ENCODE measurements at places on chromosomes 5 and 9.

DNA sequence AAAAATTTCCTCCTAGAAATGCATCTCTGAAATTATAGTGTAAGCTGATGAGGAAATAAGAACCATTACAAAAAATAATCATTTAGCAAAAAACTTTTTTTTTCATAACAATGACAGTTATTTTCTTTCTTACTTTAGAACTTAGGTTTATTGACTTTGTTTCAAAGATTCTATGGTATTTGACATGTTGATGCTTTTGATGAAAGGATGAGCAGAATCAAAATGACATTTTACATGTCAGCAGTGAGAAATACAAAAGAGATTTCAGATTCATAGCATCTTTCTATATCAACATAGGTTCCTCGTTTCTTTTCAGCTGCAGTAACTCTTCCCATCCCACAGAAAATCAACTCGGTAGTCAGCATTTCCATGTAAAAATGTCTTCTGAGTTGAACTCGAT is 1226.6 kb upstream of the C9orf72 start:
- no peak for DNase-seq

- DNase-seq: no peak
These were observed 85.7 kb upstream of the RUFY1 start for GRCh38 chr5:179464631-179465030.

DNA sequence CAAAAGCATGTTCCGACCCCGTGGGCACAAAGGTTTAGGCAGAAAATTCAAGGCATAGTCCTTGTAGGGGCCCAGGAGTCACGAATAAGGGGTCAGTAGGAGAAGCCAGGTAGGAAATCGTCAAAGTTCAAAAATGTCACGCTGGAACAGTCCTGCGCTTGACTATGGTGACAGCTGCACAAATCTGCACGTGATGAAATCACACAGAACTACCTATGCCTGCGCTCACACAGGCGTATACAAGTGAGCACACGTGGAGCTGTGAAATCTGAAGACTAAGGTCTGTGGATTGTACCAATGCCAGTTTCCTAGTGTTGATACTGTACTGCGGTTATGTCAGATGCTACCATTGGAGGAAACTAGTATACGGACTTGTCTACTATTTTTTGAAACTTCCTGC is 303.1 kb upstream of the PANK3 start:
- DNase-seq: no peak

- no peak for DNase-seq
These were observed 51.3 kb downstream of the TNFSF15 start for GRCh38 chr9:114754581-114754980.

DNA sequence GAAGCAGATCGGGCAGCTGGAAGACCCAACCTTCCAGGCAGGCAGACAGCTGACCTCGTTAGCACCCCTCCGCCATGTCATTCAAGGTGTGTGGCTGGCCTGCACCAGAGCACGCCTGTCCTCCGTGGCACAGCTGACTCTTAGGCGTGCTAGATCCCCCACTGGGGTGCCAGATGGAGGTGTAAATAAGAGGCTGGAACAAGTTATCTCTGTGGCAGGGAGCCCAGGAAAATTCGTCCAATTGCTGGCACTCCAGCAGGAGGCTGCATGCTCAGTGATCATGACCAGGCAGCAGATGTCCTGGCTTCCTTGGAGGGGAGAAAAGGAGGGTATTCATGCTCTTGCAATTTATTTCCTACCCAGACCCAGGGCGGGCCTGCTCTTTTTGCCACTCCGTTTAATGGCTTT is 7.8 kb upstream of the ALDOB start:
- DNase-seq: peak; percentile 40

GRCh38 chr5:1771149-1772065 is 28.2 kb downstream of the MRPL36 start:
- DNase-seq: no peak

GRCh38 chr5:148467958-148468357 is 84.2 kb downstream of the FBXO38 start:
- DNase-seq: no peak

DNA sequence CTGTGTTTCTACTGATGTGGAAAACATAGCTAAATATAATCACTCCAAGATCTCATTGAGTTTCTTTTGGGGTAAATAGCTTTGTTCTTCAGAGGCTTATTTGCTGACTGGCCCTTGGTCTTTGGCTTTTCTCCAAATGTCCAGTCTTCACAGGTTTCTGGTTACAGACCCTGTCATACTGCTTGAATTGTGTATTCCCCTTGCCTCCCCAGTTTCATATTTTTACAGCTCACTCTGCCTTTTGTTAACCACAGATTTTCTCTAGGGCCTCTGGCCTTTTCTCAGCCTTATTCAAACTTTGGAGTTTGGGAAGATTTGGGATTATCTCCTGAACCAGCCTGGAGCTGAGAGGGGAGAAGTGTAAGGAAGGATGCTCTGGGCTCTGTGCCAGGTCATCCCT is 23.9 kb downstream of the ISOC1 start:
- no peak for DNase-seq

DNA sequence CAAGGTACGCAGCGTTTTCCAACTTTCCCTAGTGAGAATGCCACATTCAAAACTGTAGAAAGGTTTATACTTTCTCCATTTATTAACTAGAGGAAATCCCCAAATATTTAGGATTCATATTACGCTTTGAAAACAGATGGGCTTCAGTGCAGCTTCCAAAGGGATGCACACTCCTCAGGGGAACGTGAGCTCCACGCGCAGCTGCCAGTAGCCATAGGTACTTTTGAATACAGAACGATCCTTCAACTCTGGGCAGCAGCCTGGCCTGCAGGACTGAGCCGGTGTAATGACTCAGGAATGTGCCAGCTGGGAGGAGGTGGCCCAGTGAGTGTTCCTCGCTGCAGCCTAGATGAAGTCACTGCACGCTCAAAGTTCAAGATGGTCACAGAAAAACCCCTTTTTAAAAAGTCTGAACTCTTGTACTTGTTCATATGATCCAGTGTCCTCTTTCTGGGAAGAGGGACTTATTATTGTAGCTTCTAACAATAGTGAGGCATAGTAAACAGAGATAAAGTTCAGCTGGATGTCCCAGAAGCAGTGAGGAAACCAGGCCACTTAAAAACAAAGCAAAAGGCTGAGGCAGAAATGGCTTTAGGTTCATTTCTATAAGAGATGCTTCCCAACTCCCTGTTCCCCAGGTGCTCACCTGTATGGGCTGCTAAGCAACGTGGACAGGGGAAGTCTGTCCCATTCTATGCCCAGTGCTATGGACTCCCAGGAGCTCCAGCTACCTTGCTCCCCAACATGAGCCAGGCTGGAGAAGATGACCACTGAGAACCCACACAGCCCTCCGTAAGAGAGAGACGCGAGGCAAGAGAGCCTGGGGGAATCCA is 130.0 kb downstream of the LHFPL2 start:
- peak; percentile 84 for DNase-seq

DNA sequence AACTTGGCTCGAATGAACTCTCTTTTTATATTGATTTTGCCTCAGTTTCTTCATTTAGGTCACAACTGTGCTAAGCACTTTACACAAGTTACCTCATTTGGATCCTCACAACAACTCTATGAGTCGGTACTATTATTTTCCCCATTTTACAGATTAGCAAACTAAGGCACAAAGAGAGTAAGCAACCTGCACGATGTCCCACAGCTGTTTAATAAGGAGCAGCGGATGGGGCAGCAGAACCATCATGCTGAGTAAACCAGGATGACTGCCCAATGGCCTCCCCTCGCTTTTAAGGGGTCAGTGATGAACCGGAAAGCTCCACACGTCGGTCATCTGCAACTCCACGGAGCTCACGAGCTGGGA is 607 bp downstream of the PRELID2 start:
- DNase-seq: no peak

DNA sequence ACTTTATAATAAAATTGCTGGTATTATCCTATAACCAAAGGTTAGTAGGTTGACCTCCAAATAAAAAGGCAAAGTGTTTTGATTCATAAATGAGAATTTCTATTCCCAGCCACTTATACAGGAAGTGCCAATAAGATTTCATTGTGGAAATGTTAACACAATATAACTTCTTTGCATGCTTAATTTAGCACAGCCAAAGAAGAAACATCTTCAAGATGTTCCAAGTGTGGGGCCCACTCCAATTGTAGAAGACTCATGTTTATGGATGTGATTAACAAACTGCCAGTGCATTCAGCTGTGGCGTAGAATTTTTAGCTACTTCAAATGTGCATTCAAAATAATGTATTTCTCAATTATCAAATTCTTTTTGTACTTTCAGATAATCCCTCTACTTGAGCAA is 402.3 kb downstream of the DEPDC1B start:
- no peak for DNase-seq

- no peak for DNase-seq
These were observed 277.8 kb upstream of the FBXL7 start for GRCh38 chr5:15222156-15222555.

GRCh38 chr9:111481885-111482636 is 2.1 kb downstream of the ECPAS start:
- DNase-seq: no peak

DNA sequence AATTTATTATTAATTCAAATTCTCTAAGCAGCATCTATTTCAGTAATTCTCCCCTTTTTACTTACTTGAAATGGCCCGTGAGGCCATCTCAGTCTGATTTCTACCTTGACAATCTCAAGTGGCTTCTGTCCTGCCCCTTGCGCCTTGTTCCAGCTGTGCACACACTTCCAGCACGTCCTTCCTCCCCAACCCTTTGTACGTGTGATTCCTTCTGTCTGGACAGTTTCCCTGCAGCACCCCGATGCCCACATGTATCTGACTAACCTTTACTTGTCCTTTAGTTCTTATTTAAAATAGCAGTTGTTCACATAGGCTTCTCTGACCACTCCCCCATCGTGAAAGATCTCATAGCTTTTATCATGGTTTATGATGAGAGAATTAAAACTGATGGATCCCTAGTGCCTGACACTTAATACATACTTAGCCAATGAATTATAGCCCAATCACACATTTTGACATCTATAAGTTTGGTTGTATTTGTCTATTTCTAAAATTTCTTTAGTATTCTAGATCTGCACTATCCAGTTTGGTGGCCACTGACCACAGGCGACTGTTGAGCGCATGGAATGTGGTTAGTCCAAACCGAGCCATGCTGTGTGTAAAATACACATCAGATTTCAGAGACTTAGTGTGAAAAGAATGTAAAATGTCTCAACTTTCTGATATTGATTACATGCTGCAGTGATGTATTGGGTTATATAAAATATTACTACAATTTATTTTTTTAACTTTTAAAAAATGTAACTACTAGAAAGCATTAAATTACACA is 14.3 kb downstream of the ZBTB34 start:
- DNase-seq: no peak

- no peak for DNase-seq
These were observed 617.9 kb downstream of the BNC2 start for GRCh38 chr9:16252616-16253015.

- DNase-seq: no peak
These were observed 14.3 kb upstream of the PSMB7 start for GRCh38 chr9:124429530-124429867.

GRCh38 chr9:105670315-105670714 is 8.1 kb downstream of the TAL2 start:
- DNase-seq: no peak

DNA sequence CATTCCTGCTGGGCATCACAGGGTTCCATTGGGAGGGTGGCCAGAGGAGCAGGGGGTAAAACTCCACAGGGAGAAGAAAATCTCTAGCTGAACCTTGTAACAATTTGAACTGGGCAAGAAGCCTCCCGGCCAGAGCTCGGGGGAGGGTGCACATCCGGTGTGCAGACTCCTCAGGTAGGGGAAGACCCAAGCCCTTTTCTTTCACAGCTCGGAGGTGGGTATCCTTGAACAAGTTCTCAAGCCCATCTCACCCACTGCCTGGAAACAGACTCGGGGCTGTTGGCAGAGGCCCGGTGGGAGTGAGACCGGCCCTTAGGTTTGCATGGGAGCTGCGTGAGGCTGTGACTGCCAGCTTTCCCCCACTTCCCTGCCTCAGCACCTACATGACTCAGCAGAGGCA is 111.5 kb upstream of the IL7R start:
- no peak for DNase-seq

DNA sequence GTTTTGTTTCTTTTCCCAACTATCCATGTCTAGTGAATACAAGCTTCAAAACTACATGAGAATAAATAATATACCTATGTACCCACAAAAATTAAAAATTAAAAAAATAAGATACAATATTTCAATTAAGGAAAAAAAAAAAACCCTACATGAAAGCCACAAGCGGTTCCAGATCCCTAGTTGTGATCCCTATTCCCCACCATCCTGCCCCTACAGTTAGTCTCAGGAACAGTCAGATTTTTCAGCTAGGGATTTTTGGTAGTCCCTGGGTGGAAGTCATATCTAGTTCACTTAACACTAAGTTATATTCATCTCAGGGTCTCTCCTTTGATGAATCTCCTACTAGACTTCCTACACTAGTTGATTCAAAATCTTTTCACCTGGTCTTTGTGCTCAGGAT is 18.5 kb upstream of the PCDHB1 start:
- no peak for DNase-seq

GRCh38 chr5:59149271-59149670 is 566.4 kb downstream of the RAB3C start:
- DNase-seq: no peak

- peak; percentile 23 for DNase-seq
These were observed 225.7 kb downstream of the TMEM167A start for GRCh38 chr5:82851471-82851870.

- no peak for DNase-seq
These were observed 544.7 kb upstream of the PTGER4 start for GRCh38 chr5:40134883-40135520.

- DNase-seq: no peak
These were observed 56.1 kb downstream of the UBAP2 start for GRCh38 chr9:33992632-33993031.

DNA sequence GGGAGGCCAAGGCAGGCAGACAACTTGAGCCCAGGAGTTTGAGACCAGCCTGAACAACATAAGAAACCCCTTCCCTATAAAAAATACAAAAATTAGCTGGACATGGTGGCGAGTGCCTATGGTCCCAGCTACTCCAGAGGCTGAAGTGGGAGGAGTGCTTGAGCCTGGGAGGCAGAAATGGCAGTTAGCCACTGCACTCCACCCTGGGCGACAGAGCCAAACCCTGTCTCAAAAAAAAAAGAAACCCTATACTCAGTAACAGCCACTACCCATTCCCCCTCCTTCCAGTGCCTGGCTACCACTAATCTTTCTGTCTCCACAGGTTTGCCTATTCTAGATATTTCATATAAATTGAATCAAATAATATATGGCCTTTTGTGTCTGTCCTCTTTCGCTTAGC is 14.3 kb upstream of the SIL1 start:
- DNase-seq: peak; percentile 39
